Pericardium fibroblast (primary cell): ENCODE measurements at places on chromosomes 5 and 9. TPM values are rescaled to one million over a fixed set of nuclear protein-coding genes. Genes with fewer than 3 reads are reported as not detected.

The PCDHGA10 gene
- total RNA-seq = 6.9 and 8.6 TPM in 2 replicates

The DMRT3 gene
- total RNA-seq = not detected in 2 replicates

The STK32A gene
- 0.34 and 0.47 TPM in 2 replicates for total RNA-seq

The ANKRD31 gene
- under 0.01 and 0.09 TPM in 2 replicates for total RNA-seq

The DTWD2 gene
- total RNA-seq = 1.2 and 2.2 TPM in 2 replicates

The SERF1A gene
- total RNA-seq = 5.8 and 8.5 TPM in 2 replicates
